GM12878 (cell line): ENCODE measurements at places on chromosomes 11 and 22.

GRCh38 chr22:20437613-20438426 lies at the start of gene SCARF2:
TSS of gene SCARF2 (minus strand) at chr22:20437825. CDS start at chr22:20437754, 71 bp downstream.
- peaks cover 14% of the 10 kb centered on the region for H3K27me3 ChIP-seq
- DNase-seq = no peak
- H3K36me3 ChIP-seq = no peaks in the 10 kb centered on the region
- no peaks in the 10 kb centered on the region for H3K4me1 ChIP-seq

DNA sequence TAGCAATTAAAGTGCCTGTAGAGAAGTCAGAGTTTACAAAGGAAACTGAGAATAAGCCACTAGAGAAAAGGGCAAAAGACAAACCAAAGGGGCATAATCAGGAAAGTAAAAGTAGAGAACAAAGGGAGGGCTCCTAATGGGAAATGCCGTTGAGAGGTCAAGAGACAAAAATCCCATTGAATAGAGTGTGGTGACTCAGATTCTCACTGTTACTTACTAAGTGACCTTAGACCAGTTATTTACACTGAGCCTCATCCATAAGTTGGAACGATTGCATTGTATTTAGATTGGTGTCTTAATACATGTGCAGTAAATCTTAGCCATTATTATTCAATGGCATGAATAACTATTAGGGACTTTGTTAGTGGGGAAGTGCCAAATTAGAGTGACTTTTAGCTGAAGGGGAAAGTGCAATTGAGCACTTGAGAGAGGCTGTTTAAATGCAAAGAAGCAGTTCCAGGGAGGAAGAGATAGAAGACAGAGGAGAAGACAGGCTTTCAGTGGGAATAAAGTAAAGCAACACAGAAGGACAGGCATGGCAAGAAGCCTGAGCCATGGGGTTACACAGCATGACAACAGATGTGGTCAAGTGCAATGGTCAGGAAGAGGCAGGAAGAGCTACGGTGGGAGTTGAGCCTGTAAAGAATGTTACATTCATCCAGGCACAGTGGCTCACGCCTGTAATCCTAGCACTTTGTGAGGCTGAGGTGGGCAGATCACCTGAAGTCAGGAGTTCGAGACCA lies 82.6 kb downstream of the UBASH3B start:
- no peak for DNase-seq
- H3K27ac ChIP-seq = no peak overlapping the region
- no peak overlapping the region for H3K4me3 ChIP-seq
- H3K4me1 ChIP-seq = 0 out of 2 replicates have a peak, but pooled peaks cover 2% of the 10 kb centered on the region
- no peaks in the 10 kb centered on the region for H3K27me3 ChIP-seq

GRCh38 chr11:123268156-123268555 lies 73.1 kb upstream of the CLMP start:
- no peaks in the 10 kb centered on the region for H3K27me3 ChIP-seq
- no peak overlapping the region for H3K4me3 ChIP-seq
- no peaks in the 10 kb centered on the region for H3K36me3 ChIP-seq
- H3K27ac ChIP-seq = no peak overlapping the region
- no peak for DNase-seq

GRCh38 chr11:11848891-11849746 lies 7.3 kb downstream of the USP47 start:
- H3K27me3 ChIP-seq = no peaks in the 10 kb centered on the region
- no peaks in the 10 kb centered on the region for H3K36me3 ChIP-seq
- peak; percentile 38 for DNase-seq
- peaks cover 5% of the 10 kb centered on the region; the same call in 1 of the 2 replicates for H3K4me1 ChIP-seq
- peak overlapping the region; percentile 23; the same call in 1 of the 2 replicates for H3K27ac ChIP-seq
- H3K4me3 ChIP-seq = no peak overlapping the region; the same call in 1 of the 2 replicates
